ENCODE measurements at places on chromosomes 6 and 20.

GRCh38 chr6:120473804-120474203 lies 860.5 kb downstream of the TBC1D32 start:
- DNase-seq, result no peak

DNA sequence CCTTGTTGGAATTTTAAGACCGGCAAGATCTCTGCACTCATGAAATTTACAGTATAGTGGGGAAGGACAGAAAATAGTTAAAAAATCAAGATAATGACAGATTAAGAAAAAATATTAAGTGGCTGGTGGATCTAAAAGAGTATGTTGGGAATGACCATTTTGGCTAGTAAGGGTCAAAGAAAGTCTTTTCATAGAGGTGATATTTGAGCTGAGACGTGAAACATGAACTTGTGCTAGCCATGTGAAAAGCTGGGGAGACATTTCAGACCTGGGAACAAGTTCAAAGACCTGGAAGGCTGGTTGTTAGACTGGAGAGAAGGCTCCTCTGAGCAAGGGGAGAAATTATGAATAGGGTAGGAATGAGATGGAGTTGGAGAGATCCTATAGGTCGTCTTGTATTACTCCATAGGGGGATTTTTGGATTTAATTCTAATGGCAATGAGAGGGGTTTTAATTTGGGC lies 4.7 kb downstream of the BICRAL start:
- no peak for DNase-seq

DNA sequence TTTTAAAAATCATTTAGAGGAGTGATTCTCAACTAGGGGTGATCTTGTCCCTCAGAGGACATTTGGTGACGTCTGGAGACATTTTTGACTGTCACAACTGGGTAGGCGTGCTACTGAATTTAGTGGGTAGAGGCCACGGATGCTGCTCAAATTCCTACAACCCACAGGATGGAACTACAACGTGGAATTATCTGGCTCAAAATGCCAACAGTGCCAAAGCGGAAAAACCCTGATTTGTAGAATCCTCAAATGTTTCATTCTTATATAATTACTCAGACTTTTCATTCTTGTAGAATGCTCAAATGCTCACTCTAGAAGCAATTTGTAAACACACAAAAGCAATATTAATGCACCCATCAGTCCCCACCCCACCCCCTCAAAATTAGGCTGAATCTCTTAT lies 229.8 kb downstream of the ZMYND8 start:
- no peak for DNase-seq

GRCh38 chr6:134106702-134107101 lies 54.3 kb upstream of the SLC2A12 start:
- DNase-seq, result no peak

- DNase-seq, result no peak
Measured at GRCh38 chr20:36405255-36405654, 99.1 kb downstream of the DLGAP4 start.

GRCh38 chr6:33872761-33873160 lies 69.0 kb upstream of the MLN start:
- no peak for DNase-seq

DNA sequence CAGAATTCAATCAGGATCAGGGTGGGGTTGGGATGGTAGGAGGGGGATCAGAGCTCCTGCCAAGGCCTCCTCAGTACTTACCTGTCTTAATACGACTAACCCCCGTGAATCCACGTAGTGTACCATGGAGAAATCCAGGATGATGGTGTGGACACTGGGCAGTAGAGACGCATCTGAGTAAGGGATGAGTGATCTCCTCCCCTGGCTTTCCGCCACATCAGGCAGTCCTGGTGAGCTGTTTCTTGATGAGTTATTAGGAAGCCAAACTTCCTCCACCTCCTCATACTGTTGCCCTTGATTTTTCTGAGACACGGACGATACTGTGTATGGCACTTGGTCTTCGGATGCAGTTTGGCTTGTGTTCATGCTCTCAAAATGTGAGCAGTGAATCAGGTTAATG lies 34.2 kb upstream of the SRPK1 start:
- no peak for DNase-seq

- DNase-seq, result no peak
Measured at GRCh38 chr6:135465307-135465706, 32.2 kb downstream of the AHI1 start.

- DNase-seq, result no peak
Measured at GRCh38 chr20:14800707-14801425, 463.5 kb upstream of the FLRT3 start.

- DNase-seq, result no peak
Measured at GRCh38 chr6:170182781-170183120, 108.1 kb downstream of the DLL1 start.

- DNase-seq, result no peak
Measured at GRCh38 chr6:78589436-78589835, 277.9 kb upstream of the IRAK1BP1 start.

- no peak for DNase-seq
Measured at GRCh38 chr6:12608874-12609273, 107.7 kb upstream of the PHACTR1 start.

DNA sequence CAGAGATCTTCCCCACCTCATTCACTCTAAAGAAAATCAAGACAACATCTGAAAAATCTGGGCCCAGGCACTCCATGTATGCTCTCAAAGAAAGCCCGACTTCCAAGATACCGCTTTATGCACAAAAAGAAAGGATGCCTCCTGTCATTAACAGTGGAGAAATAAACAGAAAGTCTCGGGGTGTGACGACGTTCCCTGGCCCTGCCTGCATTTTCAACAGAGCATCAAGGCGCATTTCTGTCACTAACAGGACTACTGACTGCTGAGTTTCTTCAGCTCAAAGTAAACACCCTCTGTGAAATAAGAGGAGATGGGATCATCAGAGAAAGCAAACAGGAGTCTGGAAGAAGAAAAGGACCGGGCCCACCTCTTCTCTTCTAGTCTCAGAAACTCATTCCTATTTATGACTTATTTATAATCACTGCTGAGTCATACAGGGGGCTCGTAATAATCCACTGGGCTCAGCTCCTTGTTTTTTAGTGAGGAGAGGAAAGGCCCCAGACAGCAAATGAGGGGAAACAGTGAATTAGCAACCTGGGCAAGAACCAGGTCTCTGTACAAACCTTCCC lies 99.7 kb downstream of the ZMYND8 start:
- peak; percentile 32 for DNase-seq

DNA sequence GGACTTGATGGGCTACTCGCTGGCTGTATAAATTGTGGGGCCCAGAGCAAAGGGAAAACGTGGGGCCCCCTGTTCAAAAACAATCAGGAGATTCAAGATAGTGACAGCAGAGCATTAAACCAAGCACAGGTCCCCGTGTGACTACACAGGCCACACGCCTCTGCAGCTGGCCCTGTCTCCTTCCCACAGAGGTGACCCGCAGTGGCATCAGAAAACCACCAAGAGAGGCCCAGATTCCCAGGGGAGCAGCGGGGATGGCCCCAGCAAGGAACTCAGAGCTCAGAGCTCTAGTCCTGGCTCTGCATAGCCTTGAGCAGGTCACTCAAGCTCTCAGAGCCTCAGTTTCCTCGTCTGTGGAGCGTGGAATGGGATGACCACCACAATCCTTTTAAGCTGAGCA lies 57.6 kb downstream of the CPNE5 start:
- DNase-seq, result no peak

GRCh38 chr6:135801755-135802465 lies 49.6 kb upstream of the PDE7B start:
- no peak for DNase-seq

DNA sequence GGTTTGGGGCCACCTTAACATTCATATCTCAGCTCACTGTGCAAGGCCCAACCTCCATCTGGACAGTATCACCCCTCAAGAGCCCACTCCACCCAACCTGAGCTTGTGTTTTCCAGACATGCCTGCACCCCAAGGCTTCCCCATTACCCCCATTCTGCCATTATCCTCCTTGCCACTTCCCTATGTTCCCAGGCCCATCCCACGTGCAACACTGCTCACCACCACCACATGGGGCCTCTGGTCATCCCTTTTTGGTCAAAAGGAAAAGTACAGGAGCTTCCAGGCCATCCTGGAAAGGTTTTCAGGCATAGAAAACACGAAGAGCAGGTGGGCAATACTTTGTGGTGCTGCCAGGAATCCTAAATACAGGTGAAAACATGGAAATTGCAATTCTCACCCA lies 140.3 kb downstream of the SYNDIG1 start:
- no peak for DNase-seq

- DNase-seq, result no peak
Measured at GRCh38 chr20:36390719-36391415, 84.7 kb downstream of the DLGAP4 start.

- DNase-seq, result no peak
Measured at GRCh38 chr6:84224251-84224650, 3.2 kb downstream of the CEP162 start.

DNA sequence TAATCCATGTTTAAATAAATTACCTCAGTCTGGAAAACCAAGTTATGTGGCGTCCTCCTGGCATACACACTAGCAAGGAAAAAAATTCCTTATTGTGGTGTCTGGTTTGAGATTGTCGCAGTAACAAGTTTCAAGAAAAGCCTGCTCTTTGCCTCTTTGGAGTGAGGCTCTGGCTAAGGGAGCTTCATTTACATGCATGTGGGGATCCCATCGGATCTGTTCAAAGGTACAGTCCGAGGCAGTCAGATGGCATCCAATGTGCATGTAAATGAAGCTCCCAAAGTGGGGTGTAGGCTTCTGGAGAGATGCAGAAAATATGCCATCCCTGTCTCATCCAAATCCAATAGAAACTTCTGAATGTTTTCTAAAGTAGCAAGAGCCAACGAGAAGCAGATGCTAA lies 199.5 kb upstream of the FBXL4 start:
- no peak for DNase-seq

DNA sequence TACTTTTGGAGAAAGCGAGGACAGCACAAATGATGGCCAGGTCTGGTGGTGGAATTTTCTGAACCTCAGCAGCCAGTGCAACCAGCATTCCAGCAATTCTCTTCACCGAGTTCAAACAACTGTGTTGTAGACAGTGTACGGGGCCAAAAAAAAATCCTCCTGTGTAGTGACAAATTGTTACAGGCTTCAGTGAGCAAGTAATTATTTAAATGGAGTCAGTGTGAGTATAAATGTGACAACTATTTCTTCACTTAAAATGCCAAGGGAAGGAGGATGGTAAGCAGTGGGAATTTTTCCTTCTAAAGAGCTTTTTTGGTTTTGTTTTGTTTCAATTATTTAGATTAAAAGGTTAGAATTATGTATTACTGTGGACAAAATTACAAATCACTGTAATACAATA lies 154.1 kb downstream of the TMEM242 start:
- no peak for DNase-seq

- DNase-seq, result no peak
Measured at GRCh38 chr6:162615016-162615705, 112.4 kb downstream of the PRKN start.

DNA sequence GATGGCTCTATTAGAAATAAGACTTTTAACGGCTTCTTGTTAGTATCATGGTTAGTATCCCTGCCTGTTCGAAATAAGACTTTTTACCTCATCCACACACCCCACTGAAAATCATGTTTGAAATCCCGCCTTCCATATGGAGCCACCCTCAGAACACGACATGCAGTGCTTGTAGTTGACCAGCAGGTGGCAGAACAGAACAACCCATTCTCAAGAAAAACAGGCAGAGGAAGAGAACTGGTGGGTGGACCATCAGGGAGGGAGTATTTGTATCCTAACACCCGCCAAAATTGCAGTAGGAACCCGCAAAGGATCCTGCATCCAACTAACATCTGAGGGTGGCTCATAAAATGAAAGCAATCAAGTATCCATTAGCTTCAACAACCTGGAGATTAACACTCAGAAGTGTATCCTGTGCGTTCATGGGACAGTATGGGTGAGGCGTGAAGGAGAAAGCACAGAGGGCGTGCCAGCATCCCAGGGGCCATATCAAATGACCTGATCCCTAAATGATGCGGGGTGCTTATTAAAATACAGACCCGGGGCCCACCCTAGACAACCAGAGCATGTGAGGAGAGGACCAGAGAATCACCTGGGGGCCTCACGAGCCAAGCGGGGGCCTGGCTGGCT lies 89.6 kb upstream of the NHSL1 start:
- peak; percentile 67 for DNase-seq

DNA sequence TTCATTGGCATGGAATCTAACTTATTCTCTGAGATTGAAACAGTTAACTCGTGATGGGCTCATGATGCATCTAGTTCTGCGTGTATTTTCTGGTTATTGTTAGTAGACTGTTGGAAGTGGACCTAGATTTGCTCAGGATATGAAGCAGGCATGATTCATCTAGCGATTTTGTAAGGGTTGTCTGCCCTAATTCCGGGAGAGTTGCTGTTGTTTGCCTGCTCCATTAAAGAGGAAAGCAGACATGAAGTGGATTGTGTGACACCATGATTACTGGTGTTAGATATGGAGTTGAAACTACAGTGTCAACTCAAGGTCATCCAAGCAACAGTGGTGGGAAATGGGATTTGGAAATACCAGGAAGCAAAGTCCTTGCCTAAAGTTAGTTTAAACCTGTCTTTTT lies 41.0 kb downstream of the SOX4 start:
- peak; percentile 68 for DNase-seq

DNA sequence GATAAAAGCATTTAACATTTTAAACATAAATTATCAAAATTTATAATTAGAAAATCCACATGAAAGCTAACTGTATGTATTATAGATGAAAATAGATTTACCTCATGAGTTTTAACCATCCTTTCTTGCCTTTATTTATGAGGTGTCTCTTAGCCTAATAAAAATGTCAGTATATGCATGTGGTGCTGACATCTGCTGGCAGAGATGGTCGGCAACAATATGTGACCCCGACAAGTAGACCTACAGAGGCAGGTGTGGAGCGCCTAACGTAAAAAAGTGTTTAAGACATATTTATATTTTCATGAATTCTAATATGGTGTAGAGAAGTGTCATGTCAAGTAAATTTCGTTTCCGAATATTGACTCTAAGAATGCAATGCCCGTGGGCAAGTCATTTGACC lies 149.0 kb upstream of the FUT9 start:
- no peak for DNase-seq
